WERI-Rb-1 (cell line): ENCODE measurements at places on chromosomes 5 and 9.

DNA sequence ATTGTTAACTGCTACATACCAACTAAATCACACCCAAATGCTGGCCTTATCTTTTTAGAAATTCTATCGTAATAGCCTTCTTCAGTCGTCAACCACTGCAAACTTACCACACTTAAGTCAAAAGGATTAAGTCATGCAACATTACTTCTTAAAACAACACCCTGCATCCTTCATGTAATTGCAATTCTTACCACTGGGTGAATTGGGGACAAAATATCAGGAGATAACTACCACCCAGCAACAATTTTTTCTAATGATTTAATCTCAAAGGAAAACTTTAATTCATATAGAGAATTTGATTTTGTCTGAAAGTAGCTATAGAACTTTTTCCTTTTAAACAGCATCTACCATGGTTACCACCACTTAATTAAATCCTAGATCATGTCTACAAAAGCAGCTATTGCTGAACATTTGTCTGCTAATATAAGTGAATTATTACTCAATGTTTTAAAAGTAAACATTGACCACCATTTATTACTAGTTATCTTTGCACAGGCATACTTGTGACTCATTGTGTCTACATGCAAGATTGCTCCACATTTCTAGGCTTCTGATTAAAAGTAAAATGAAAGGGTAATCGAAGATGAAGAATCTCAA lies 10.5 kb downstream of the MLLT3 start:
- DNase-seq: no peak

DNA sequence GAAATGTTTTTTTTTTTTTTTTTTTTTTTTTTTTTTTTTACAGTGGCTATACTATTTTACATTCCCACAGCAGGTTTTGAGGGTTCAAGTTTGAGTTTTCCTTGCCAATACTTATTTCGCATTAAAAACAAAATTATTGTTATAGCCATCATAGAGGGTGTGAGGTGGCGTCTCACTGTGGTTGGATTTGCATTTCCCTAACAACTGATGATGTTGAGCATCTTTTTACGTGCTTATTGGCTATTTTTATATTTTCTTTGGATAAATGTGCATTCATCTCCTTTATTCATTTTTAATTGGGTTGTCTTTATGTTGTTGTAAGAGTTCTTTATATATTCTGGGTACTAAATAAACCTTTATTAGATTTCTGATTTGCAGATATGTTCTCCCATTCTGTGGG lies 18.9 kb upstream of the UBLCP1 start:
- no peak for DNase-seq

GRCh38 chr5:174342696-174343095 lies 297.2 kb downstream of the NSG2 start:
- no peak for DNase-seq

GRCh38 chr9:135993765-135994500 lies 32.8 kb upstream of the UBAC1 start:
- no peak for DNase-seq
